Activated CD4-positive, CD25-positive, alpha-beta regulatory T cell treated with anti-CD3 and anti-CD28 coated beads, Interleukin-2, amount 50 U/mL, for 16 hours (primary cell): ENCODE measurements at places on chromosomes 1 and 21.

DNA sequence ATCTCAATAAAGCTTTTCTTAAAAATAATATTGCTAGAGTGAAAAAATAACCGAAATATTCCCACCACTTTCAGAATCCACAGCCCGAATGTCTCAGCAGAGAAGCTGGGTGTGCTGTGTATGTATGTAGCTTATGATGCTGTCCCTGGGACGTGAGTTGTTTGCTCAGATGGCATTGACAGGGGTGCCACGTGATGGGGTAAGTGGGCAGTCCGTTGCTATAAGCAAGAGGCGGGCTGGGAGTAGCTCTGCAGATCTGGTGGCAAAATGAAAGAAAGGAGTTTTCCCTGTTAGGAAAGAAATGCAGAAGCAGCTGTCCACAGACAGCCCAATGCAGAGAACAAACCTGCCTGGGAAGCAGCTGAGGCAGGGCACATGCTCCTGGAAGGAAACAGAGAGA, 3.8 kb upstream of the FAM20B start:
- DNase-seq = no peak

GRCh38 chr1:233744779-233745513, 131.0 kb downstream of the KCNK1 start:
- no peak for DNase-seq

DNA sequence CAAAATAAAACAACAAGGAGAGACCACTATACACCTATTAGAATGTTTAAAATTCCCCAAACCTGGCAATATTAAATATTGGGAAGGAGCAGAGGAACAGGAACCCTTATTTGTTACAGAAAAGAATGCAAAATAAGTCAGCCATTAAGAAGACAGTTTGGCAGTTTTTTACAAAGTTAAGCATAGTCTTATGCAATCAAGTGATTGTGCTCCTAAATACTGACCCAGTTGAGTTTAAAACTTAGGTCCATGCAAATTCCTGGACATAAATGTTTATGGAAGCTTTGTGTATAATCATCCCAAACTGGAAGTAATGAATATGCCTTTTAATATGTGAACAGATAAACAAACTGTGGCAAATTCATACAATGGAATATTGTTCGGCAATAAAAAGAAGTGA, 72.9 kb upstream of the RGS4 start:
- DNase-seq = no peak

DNA sequence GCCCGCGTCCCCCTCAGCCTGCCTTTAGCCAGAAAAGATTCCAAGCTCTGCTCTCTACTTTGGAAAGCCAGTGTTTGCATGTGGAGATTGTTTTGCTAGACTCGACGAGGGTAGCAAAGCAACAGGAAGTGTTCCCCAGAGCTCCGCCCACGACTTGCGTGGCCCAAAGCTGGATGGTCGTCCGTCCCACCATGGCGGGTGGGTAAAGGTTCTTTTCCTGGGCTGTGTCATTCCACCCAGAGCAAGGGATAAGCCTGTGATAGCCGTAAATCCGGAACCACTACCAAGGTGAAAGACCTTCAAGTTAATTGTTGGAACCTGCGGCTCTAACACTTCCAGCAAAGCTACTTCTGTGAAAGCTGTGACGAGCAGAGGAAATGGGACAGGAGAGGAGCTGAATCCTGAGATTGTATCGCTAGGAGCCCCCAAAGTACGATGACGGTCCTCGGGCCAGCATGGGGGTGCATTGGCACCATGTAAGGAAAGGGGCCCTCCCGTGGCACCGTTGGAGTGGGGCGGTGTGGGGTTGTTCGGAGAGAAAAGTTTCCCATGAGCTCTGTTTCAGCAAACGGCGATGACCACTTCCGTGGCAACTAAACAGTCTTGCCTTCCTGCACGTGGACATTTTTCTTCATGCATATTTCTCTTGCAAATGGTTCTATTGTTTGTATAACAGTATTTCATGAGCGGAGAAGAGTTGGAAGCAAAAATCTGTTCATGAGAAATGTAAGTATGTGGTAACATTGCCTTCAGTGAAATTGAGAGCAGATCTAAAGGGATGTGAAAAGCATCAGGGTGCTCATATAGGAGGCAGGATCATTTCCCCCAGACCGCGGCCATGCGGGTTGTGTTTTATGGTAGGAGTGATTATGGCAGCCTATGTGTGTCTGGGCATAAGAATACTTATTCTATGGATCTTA, 8.4 kb downstream of the MX2 start:
- DNase-seq = no peak

- no peak for DNase-seq
Measured at GRCh38 chr1:112074711-112075110, 85.2 kb upstream of the KCND3 start.

GRCh38 chr1:219587801-219588561, 24.9 kb downstream of the ZC3H11B start:
- no peak for DNase-seq

GRCh38 chr1:161473348-161473747, 31.9 kb upstream of the FCGR2A start:
- no peak for DNase-seq

- no peak for DNase-seq
Measured at GRCh38 chr1:31576743-31577455, 584 bp downstream of the TINAGL1 start.

- DNase-seq = no peak
Measured at GRCh38 chr1:39239968-39240367, 35.5 kb downstream of the MACF1 start.

DNA sequence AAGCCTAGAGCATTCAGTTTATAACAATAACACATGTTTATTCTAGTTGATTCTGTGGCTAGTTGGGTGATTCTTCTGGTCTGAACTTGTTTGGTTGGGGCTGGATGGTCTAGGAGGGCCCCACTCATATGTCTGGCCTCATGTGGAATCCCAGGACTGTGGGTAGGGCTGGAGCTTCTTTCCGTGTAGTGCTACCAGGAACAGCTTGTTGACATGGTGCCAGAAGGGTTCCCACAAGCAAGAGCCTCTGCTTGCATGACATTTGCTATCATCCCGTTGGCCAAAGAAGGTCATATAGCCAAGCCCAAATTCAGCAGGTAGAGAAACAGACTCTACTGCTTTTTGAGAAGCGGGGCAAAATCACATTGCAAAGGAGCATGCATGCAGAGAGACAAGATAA, 67.6 kb upstream of the PPP2R5A start:
- DNase-seq = no peak

DNA sequence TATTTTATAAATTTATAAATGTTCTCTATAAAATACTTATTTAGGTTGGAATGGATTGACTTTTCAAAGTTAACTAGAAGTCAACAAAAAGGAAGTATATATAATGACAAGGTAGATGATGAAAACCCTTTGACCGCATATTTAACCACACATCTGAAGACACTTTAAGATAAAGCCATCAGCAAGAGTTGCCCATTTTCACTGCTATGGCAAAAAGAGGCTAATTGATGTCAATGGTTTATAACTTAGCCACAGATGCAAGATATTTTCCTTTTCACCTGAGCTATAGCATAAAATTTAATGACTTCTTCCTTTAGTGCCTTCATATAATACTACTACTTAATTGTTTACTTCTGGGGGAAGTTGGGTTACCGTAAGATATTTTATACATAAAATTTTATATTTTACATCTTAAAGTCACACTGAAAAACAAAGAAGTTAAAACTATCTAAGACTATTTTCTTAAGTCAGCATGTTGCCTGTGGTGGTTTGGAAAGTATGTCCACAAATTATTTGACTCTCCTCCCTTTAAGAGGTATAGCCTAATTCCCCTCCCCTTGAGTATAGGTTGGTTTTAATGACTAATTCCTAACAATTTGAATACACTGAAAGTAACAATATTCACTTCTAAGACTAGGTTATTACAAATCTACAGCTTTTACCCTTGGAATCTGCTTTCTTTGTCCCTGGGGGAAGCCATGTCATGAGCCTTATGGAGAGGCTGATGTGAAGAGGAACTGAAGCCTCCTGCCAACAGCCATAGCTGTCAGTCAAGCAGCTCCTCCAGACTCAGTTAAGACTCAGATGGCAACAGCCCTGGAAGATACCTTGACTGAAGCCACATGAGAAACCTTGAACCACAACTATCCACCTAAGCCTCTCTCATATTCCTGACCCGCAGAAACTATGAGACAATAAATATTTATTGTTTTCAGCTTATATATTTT, 40.3 kb upstream of the LRRC8B start:
- no peak for DNase-seq

GRCh38 chr1:227486559-227486958, 76.8 kb upstream of the ZNF678 start:
- DNase-seq = no peak

GRCh38 chr1:38193040-38193439, 146.4 kb upstream of the POU3F1 start:
- DNase-seq = no peak

- no peak for DNase-seq
Measured at GRCh38 chr1:101314244-101314643, 77.4 kb downstream of the S1PR1 start.

DNA sequence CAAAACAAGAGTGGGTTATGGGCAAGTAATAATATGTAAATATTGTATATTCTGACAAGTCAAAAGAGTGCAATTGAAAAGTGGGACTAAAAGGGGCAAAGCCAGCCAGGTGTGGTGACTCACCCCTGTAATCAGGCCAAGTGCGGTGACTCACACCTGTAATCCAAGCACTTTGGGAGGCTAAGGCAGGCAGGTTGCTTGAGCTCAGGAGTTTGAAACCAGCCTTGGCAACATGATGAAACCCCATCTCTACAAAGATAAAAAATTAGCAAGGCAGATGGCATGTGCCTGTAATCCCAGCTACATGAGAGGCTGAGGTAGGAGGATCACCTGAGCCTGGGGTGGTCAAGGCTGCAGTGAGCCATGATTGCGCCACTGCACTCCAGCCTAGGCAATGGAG, 304.0 kb downstream of the HHIPL2 start:
- DNase-seq = no peak

DNA sequence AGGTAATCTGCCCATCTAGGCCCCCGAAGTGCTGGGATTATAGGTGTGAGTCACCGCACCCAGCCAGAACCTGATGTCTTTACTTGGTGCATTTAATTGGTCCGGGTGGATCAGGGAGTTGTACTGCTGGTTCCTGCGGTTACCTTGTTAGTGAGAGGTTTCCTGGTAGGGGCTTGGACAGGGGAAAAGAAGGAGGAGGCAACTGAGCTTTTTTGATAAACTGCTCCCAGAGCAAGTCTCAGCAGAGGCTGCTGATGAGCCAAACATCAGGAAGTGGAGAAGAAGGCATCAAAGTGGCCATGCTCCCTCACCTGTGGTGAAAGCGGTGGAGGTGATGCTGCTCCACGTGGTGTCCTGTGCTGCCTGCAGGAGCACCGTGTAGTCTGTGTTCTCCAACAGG, 161.5 kb upstream of the KIAA0040 start:
- DNase-seq = no peak

GRCh38 chr21:35216996-35217395, 167.9 kb upstream of the RUNX1 start:
- DNase-seq = no peak

GRCh38 chr1:205568469-205569361, 63.1 kb downstream of the ELK4 start:
- no peak for DNase-seq

DNA sequence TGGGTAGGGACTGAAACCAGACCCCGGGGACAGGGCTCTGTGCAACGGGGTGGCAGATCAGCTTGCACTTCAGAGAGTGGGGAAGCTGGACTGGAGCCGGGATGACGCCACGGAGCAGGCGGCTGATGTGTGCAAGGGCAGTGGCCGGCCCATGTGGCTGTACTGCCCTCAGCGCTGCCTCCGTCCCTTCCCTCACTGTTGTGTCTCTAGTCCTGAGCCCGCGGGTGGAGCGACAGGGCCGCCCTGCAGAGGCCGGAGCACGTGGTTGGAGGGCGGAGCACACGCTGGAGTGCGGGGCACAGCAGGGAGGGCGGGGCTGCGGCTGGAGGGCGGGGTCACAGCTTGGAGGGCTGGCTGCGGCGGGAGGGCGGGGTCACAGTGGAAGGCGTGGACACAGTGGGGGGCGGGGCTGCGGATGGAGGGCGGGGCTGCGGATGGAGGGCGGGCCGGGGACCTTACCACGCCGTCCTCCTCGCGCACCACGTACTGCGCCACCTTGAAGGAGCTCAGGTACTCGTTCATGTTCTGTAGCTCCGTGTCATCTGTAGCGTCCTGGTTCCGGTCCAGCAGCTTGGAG, 52.4 kb downstream of the CHD5 start:
- DNase-seq = peak; percentile 30

GRCh38 chr1:180168786-180169639, 14.3 kb downstream of the QSOX1 start:
- DNase-seq = no peak

DNA sequence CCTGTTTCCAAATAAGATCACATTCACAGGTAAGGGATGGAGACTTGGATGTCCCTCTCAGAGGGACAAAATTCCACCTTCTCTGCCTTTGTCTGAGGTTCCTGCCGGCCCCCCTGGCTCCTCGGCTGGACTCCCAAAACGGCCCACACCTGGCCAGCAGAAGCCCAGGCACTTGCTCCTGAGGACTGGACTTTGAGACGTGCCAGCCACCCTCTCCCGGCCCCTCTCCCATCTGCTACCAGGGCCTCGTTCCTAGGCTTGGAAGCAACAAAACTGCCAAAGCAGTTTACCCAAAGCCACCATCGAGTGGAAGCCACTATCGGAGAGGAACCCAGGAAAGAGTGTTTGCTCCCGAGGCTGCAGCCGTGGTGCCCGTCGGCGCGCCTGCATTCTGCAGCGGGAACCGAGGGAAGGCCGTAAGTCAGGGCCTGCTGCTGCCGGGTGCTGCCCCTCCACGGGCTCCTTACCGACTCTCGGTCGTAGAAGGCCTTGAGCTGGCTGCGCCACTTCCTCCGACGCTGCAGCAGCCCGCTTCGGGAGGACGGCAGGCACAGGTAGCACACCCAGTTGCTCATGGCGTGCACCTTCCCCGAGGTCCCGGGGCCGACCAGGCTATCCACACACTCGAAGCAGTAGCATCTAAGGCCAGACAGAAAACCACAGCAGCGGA, 3.5 kb downstream of the DNMT3L start:
- no peak for DNase-seq

GRCh38 chr1:201427963-201428362, 6.4 kb upstream of the TNNI1 start:
- no peak for DNase-seq

- no peak for DNase-seq
Measured at GRCh38 chr1:202942426-202942825, 15.4 kb upstream of the KLHL12 start.

- DNase-seq = no peak
Measured at GRCh38 chr1:11443961-11444658, 34.8 kb upstream of the DISP3 start.

GRCh38 chr1:36737767-36738166, 255.1 kb upstream of the CSF3R start:
- no peak for DNase-seq
